ENCODE measurements at places on chromosomes 4 and X. TPM values are rescaled to one million over a fixed set of nuclear protein-coding genes. Genes with fewer than 3 reads are reported as not detected.

Gene CFAP47
- total RNA-seq, result not detected

Gene GPRASP1
- 4.6 TPM for total RNA-seq

Gene ENPEP
- 2.7 TPM for total RNA-seq

Gene FAM241A
- 11.3 TPM for total RNA-seq

Gene NWD2
- total RNA-seq, result not detected

Gene IL3RA
- 6.2 TPM for total RNA-seq

Gene PABPC5
- total RNA-seq, result 0.72 TPM

Gene LGI2
- total RNA-seq, result 2.0 TPM

Gene SLIT2
- 8.5 TPM for total RNA-seq

Gene PCDH18
- 3.9 TPM for total RNA-seq

Gene PASD1
- not detected for total RNA-seq

Gene GPR50
- not detected for total RNA-seq

Gene FGA
- not detected for total RNA-seq

Gene TLR10
- not detected for total RNA-seq

Gene GABRB1
- 4.0 TPM for total RNA-seq

Gene FGD1
- total RNA-seq, result 6.3 TPM

Gene RTL5
- 2.5 TPM for total RNA-seq

Gene FREM3
- total RNA-seq, result not detected

Gene DUSP9
- 0.10 TPM for total RNA-seq

Gene SCML2
- total RNA-seq, result 1.4 TPM

Gene CSAG3
- not detected for total RNA-seq

Gene CPZ
- total RNA-seq, result 1.2 TPM

Gene GDPD2
- total RNA-seq, result not detected

Gene PAGE2
- not detected for total RNA-seq

Gene TCEAL7
- total RNA-seq, result 4.0 TPM

Gene BRCC3
- 13.9 TPM for total RNA-seq

Gene USP17L20
- not detected for total RNA-seq
